ENCODE measurements at places on chromosomes 6 and 20.

DNA sequence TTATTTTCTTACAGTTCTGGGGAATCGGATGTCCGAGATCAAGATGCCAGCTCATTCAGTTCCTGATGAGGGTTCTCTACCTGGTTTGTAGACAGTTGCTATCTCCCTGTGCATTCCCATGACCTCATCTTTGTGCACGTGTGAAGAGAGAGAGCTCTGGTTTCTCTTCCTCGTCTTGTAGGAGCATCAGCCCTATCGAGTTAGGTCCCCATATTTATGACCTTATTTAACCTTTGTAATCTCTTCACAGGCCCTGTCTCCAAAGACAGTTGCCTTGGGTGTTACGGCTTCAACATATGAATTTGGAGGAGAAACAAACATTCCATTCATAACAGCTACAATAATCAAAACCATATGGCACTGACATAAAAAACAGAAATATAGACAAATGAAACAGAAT lies 455.3 kb downstream of the HACE1 start:
- no peak for DNase-seq

- DNase-seq = no peak
These were observed 114.0 kb upstream of the HSF2 start for GRCh38 chr6:122285292-122285913.

DNA sequence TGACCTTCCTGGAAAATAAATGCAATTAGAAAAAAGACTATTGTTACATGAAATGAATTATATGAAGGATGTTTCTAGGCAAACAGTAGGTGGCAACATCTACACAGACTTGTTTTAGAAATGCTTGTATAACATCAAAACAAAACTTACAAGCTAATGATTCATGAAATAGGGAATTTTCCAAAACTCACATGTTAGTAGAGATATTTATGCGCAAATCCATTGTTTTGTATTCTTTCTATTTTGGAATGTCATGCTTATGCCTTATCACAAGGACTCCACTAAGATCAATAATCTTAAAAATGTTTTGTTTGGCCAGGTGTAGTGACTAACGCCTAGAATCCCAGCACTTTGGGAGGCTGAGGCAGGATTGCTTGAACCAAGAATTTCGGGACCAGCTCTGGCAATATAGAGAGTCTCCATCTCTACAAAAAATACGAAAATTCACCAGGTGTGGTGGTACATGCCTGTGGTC lies 32.3 kb upstream of the LGSN start:
- no peak for DNase-seq

- DNase-seq = no peak
These were observed 279.9 kb downstream of the SLC35F1 start for GRCh38 chr6:118186672-118187567.

DNA sequence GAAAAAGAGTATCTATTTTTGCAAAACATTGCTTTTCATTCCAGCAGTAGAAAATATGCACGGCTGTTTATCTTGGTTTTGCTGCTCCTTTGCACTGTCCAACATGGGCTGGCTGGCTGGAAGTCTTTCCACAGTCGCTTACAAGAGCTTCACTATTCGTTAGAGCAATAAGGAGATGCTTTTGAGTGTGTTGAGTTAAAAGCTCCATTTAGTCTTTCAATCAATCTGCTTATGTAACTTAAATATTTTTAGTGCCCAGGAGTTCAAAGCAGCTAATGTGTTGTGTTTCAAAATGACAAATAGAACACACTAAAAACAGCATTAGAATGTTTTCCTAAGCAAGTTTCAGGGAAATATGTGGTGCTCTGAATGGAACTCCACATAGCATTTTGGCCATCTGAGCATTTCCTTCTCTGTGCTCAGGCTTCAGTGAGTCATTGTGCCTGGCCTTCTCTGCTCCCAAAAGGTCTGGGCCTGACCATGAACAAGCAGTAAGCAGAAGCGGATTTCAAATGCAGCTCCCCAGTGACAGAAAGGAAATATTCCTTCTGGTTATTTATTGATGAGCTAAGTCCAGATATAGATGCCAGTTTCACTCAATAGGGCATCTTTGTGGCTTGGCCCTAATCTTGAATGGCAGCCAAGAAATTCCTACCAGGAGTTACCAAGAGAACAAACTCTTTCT lies 580.3 kb downstream of the TENT5A start:
- no peak for DNase-seq

GRCh38 chr6:142796024-142796423 lies 149.0 kb downstream of the HIVEP2 start:
- no peak for DNase-seq

GRCh38 chr6:89644864-89645263 lies 6.3 kb upstream of the LYRM2 start:
- DNase-seq = no peak

DNA sequence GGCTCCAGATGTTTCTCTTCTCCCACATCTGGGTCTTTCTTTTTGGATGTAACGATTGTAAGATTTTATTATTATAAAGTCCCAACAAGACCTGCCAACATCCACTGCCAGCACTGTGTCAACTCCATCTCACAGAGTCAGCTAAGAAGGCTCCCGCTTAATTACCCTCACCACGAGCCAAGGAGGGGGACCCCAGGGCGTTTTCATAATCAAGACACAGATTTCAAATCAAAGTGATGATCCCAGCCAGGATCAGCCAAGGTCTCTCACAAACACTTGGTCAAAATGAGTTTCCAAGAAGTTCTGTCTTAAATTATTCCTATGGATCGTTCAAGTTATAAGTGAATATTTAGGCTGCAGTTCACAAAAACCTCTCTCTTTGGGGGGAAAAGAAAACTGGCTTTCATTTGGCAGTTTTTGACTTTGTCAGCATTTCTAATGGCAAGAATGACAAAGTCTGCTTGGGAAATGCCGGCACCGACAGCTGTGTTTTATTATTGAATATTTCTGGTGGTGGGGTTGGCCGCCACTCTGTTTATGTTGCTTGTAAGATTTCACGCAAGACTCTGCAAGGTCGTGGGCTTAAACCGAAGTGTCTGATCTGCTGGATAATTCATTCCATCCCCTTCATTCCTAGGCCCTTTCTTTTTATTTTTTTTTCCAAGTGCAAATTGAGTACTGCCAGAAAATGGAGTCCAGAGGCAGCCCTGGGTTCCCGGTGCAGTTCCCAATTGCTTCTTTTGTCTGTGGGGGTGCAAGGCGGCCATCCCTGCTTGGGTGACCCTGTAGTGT lies 170.2 kb upstream of the PMEPA1 start:
- DNase-seq = peak; percentile 19

GRCh38 chr6:163460307-163460782 lies 45.8 kb downstream of the QKI start:
- DNase-seq = peak; percentile 60

- DNase-seq = no peak
These were observed 137.6 kb downstream of the CLIC5 start for GRCh38 chr6:45877970-45878590.

DNA sequence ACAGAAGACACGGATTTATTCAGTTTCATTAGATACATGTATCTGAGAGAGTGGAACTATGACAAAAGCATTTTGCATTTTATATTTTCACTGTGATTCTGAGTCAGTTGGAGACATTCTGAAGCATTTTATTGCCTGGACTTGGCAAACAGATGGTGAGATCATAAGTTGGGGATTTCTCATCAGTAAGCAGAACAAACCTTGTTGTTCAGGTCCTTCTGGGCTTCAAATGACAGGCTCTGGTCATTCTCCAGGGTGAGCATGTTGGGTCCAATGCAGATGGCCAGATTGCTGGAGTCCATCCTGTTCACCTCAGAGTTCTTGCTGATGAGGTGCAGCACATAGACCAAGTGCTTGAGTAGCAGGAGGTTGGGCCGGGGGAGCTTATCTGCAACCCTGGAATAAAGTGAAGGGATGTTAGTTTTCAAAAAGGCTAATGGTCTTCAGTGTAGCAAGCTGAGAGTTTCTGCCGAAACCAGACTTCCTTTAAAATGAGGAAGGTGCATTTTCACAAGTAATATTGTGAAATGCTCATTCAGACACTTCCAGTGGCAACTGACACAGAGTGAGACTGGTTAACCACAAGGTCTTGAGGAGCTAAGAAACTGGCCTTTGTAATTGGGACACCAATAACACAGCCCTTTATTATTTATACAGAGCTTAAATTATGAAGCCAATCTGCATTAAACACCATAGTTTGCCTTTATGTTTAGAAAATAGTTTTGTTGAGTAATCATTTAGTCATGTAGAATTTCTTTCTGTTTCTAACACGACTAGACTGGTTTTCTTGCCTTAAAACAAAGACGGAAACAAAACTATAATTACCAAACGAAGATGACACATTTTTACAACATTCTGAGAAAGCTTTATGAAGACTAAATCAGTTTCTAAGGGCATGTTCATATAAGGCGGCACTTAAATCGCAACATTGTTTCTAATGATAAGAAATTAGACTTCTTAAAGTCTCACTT lies 5.6 kb downstream of the TAGAP start:
- no peak for DNase-seq

- peak; percentile 58 for DNase-seq
These were observed 1.0 kb downstream of the NR2E1 start for GRCh38 chr6:108166664-108167448.

DNA sequence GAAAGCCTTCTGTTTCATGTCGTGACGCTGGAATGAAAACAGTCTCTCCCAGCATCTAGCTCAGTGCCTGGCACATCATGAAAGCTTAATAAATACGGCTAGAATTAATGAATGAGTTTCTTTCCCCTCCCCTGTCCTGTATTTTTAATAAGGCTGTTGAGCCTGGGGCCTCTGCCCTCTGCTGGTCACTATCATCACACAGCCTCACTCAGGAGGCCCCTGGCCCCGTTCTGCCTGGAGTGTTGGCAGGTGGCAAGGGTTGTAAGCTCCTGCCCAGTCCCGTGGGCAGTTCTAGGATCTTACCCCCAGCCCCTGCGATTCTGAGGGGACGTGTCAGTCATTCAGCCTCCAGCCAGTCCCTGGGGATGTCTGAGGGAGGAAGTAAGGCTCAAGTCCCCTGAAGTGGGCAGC lies 41.4 kb downstream of the PHACTR3 start:
- DNase-seq = peak; percentile 38

DNA sequence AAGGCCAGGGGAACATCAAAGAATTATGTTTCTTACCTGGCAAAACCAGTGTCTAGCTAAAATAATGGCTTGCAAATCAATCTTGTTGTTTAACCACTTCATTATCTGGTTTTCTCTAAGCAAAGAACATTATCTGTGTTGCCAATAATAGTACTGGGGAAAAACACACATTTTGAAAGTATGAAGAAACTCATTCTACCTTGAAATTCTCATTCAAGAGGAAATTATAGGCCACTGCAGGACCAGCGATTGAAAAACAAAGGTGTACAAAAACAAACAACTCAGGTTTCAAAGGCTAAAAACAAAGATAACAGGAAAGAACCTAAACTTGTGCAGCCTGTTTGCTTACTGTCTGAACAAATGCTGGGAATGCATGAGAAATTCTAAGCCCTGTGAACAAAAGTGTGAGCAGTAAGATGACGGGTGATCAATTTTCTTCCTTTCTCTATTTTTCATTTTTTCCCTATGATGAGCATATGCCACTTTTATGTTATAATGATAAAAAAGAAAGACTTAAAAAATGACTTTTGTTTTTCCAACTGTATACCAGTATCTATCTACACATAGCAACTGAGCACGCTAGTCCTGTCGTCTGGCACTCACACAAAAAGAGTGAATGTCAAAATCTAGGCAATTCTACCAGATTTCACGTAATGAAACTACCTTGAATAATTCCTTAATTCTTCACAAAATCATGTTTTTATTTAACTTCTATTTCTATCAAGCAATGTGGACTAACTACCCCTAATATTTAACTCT lies 117.9 kb downstream of the SGK1 start:
- DNase-seq = no peak

- no peak for DNase-seq
These were observed 180.3 kb upstream of the ZNF217 start for GRCh38 chr20:53773792-53774401.

DNA sequence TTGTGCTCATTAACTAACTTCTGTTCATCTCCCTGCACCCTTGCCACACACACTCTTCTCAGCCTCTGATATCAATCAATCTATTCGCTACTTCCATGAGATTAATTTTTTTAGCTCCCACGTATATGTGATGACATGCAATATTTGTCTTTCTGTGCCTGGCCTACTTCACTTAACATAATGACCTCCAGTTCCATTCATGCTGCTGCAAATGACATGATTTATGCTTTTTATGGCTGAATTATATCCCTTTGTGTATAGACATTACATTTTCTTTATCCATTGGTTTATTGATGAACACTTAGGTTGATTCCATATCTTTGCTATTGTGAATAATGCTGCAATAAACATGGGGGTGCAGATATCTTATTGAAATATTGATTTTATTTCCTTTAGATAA lies 50.8 kb upstream of the SPTLC3 start:
- no peak for DNase-seq

DNA sequence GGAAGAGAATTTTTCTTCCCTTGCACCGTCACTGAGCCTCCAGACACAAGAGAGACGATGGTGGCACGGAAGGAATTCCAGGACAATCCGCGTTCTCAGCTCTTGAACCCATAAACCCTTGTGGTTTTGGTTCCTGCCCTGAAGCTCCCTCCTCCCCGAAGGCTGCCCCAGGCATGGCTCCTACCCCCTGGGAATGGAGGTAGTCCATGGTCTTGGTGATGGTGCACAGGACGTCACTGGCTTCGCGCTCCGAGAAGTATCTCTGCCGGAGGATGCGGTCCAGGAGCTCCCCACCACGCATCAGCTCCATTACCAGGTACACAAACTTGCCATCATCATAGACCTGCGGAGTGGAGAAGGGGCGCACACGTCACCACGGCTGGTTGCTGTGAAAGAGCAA lies 47.5 kb upstream of the MPC1 start:
- DNase-seq = peak; percentile 26

GRCh38 chr6:9732056-9732455 lies 682.8 kb downstream of the TFAP2A start:
- no peak for DNase-seq

DNA sequence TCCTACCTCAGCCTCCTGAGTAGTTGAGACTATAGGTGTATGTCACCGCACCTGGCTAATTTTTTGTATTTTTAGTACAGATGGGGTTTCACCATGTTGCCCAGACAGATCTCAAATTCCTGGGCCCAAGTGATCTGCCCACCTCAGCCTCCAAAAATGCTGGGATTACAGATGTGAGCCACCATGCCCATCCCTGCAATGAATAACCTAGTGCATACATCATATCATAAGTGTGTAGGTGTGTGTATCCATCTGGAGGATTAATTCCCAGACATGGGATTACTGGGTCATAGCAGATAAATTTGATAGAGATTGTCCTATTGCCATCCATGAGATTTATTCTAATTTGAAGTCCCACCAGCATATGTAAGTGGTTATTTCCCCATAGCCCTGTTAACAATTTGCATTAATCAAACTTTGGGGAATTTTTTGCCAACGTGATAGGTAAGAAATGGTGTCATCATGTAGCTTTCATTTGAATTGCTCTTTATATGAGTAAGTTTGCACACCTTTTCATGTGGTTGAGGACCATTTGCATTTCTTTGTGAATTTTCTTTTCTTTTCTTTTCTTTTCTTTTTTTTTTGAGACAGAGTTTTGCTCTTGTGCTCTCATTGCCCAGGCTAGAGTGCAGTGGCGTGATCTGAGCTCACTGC lies 29.9 kb upstream of the BACH2 start:
- no peak for DNase-seq

DNA sequence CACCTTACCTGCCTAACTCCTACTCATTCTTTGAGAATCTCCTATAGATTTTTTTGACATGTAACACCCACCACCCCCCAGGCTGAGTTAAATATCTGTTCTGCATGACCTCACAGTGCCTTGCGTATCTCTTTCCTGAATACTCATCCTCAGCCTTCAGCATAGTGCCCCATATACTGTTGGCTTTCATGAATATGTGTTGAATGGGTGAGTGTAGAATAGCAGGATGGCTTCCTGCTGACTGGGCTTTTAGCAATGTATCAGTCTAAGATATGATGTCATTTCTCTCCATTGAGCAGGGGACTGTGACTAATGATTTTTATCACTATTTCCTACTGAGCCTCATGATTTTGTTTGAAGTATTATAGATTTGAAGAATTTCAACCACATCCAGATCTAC lies 361.6 kb upstream of the MARCKS start:
- DNase-seq = no peak
